ENCODE measurements at places on chromosomes 3 and 15.

DNA sequence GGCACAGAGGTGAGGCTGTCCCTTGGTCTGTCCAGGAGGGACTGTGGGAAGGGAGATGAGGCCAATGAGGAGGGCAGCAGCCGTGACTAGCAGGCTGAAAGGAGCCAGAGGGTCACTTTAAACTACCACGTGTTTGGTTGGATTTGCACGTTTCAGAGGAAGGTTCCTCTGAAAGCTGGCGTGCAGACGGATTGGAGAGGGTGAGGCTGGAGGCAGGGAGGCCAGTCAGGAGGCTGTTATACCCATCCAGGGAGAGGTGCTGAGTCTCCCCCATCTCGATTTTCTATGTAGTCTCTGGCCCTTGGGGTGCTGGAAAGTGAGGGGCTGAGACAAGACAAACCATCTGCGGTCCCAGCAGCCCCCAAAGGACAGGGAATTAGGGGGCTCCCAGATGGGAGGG, 60.0 kb upstream of the SLC6A1 start:
- peak; percentile 5 for DNase-seq

- DNase-seq, result no peak
These were observed 110.3 kb downstream of the PIK3CB start for GRCh38 chr3:138724443-138724842.

GRCh38 chr3:163773136-163773535, 1305.2 kb downstream of the SI start:
- DNase-seq, result no peak

GRCh38 chr3:126607214-126607908, 47.6 kb downstream of the TXNRD3 start:
- DNase-seq, result no peak

GRCh38 chr15:73927476-73928240, 1.4 kb downstream of the LOXL1 start:
- DNase-seq, result peak; percentile 78

- DNase-seq, result no peak
These were observed 191.1 kb downstream of the KLF13 start for GRCh38 chr15:31517711-31518110.

DNA sequence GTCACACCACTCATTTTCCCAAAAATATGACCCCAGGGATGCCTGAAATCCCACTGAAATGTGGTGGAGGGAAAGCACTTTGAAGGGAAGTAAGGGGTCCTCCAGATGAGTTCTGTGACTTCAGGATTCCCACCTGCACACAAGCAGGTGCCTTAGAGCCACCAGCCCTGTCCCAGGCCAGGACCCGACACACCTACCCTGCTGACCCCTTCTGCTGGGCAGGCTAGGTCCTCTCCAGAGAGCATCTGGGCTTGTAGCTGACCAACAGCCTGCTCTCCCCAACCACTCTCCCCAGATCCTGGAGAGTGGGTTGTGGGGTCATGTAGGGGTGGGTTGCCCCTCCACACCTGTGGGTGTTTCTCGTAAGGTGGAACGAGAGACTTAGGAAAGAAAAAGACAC, 14.9 kb upstream of the CILP start:
- DNase-seq, result no peak

DNA sequence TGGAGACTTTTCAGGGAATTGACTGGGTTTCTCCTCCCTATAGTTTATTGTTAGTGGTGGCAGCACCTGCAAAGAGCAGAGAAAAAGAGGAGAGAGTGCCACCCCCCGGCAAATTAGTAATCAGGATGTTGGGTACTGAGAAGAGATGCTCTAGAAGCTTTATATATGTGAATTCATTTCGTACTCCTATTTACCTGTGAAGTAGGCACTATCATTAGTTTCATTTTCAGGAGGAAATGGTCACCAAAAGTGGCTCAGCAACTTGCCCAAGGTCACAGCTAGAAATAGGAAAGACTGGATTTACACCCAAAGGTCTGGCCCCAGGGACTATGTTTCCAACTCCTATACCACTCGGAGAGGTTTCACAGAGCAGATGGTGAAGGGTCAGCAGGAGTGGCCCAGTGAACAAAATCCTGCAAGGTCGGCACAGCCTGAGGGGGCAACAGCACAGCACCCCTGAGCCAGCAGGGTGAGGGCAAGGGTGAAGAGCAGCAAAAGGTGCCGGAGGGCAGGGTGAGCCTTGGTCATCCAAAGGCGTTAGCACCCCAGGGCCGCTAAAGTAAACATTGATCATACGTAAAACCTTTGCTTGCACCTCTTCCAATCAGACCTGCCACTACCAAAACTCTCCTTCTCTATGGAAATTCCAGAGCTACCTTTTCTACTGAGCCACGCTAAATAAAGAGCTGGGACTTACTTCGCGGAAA, 23.6 kb downstream of the VGLL4 start:
- no peak for DNase-seq

GRCh38 chr3:192215-192929, 4.2 kb upstream of the CHL1 start:
- no peak for DNase-seq

- no peak for DNase-seq
These were observed 49.4 kb downstream of the NFKBIZ start for GRCh38 chr3:101898752-101899169.

DNA sequence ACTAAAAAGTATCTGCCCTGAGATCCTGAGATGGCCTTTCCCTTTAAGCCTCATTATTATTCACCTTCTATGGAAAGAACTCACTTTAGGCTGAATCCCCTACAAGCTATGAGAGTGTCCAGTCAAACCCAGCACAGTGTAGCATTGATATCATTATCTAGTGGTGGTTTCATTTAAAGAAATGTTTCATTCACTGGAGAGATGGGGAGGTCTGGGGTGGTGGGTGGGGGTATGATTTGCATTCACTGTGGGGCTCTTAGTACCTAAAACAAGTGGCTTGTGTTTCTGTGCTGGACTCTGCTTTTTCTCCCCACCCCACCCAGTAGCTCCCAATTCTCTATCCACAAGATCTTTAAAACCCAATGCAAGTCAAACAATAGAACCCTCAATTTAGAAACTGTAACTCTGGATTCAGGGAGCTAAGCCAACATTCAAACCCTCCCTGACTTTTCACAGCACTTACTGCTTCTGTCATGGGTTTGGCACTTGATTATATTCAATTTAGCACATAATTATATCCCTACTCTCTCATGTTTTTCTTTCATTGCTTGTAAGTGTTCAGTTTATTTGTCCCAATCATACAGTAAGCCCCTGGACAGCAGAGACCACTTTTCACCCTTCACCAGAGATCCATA, 310.5 kb upstream of the THBS1 start:
- DNase-seq, result no peak

DNA sequence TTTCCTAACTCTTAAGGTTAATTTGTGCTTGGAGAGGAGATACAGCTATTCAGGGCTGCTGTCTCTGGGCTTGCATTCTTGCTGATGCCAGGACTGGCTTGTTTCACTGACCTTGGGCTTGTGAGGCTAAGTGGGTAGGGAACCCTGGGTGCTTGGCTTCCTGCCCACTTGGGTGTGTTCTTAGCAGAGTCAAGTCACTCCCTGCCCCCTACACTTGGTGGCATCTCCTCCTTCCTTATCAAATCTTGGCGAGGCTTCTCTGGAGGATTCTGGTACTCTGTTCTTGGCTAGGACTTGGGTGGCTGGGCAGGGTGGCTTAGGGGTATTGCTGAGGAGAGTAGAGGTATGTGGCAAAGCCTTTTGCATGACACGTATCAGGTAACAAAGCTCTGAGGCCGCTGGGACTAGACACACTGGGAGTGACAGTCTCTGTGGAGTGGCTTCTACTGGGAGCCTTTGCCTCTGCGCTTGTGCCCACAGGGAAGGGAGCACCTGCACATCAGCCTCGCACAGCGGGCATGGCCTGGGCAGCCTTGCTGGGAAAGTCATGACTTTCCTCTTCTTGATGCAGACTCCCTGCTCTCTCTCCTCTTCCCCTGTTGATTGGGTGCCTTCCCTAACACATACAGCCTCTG, 41.8 kb downstream of the CHCHD6 start:
- DNase-seq, result no peak
